Subcutaneous adipose tissue (tissue), 4 donors: ENCODE measurements at places on chromosomes 6 and 20. TPM values are rescaled to one million over a fixed set of nuclear protein-coding genes. Genes with fewer than 3 reads are reported as not detected.

The SEMG1 gene
- total RNA-seq: not detected

The RRAGD gene
- 35.7 TPM for total RNA-seq

The FAM50B gene
- 10.8 TPM for total RNA-seq

The PRR18 gene
- 0.34 TPM for total RNA-seq

The CDC40 gene
- total RNA-seq: 24.6 TPM

The ZNF391 gene
- 3.2 TPM for total RNA-seq

The GTSF1L gene
- not detected for total RNA-seq

The MOXD1 gene
- total RNA-seq: 1.5 TPM
